Esophagus muscularis mucosa (tissue), 4 donors: ENCODE measurements at places on chromosomes 11 and 22.
A peak's percentile ranks its signal among the peaks of the same experiment; 100 is the strongest.

DNA sequence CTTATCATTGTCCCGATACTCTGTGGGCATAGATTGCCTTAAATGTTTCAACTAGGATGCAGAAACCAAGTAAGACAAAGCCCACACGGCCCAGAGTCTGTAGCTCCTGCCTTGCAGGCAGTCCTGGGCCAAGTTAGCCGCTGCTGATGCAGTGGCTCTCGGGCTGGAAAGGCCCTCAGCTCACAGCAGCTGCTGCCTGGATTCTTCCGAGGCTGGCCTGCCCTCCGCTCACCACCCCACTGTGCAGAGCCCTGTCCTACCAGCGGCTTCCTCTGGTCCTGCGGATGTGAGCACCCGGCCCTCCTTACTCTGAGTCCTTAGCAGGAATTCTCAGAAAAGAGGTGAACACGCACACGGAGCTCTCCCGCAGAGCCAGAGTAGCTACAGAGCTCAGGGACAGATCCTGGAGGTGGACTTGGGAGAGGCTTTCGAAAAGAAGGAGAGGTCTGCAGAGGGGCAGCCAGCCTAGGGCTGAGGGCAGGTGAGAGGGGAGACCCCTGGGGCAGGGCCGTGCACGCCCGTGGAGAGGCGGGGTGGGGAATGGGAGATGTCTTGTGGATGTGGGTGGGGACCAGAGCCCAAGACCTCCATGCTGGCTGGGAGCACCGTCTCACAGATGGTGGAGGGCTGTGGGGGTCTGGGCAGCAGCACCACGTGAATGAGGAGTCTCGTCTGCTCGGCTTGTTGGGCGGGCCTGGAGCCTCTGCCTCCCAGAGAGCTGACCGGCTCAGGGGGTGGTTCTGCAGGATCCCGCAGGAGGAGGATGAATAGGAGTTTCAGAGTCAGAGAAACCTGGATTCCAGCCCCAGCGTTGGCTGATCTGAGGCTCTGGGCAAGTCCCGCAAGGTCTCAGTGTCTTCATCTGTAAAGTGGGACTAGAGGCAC, 117.4 kb upstream of the B3GAT1 start:
- H3K4me3 ChIP-seq, result no peak overlapping the region
- DNase-seq, result no peak

GRCh38 chr22:30695871-30696655, 1.4 kb downstream of the OSBP2 start:
- no peaks in the 10 kb centered on the region for H3K27me3 ChIP-seq
- peaks cover 14% of the 10 kb centered on the region for H3K4me1 ChIP-seq
- no peak for DNase-seq
- no peaks in the 10 kb centered on the region for H3K36me3 ChIP-seq
- no peak overlapping the region for H3K27ac ChIP-seq

GRCh38 chr11:11207428-11207827, 145.6 kb downstream of the CSNK2A3 start:
- no peak overlapping the region for H3K4me3 ChIP-seq
- no peak overlapping the region for H3K27ac ChIP-seq
- no peaks in the 10 kb centered on the region for H3K36me3 ChIP-seq
- peaks cover 16% of the 10 kb centered on the region for H3K4me1 ChIP-seq
- H3K27me3 ChIP-seq, result no peaks in the 10 kb centered on the region

DNA sequence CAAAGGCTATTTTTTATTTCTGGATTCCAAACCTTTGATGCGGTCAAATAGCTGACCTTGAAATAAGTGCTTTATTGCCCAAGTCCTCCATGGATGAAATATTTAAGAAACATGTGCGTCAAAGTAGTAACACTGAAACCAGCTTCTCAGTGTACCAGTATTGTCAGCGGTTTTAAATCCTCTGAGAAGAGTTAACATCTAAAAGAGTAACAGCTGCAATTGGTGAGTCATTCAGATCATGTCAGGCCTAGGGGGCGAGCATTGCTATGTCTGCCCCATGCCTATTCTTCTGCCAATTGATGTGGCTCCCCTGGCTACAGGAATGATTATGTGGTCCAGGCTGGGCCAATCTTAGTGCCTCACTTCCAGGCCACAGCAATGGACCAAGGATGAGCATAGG, 263.3 kb upstream of the SORL1-AS1 start:
- peaks cover 26% of the 10 kb centered on the region for H3K4me1 ChIP-seq
- H3K27me3 ChIP-seq, result no peaks in the 10 kb centered on the region
- no peaks in the 10 kb centered on the region for H3K36me3 ChIP-seq
- H3K4me3 ChIP-seq, result no peak overlapping the region

- no peak for DNase-seq
- H3K36me3 ChIP-seq, result no peaks in the 10 kb centered on the region
- H3K4me3 ChIP-seq, result no peak within 1 kb of the TSS
- H3K4me1 ChIP-seq, result no peaks in the 10 kb centered on the region
Measured at GRCh38 chr22:23579870-23580575, at the start of gene IGLL1. IGLL1 (minus strand) TSS chr22:23580290; CDS start chr22:23580190, 100 bp downstream.

- no peaks in the 10 kb centered on the region for H3K4me1 ChIP-seq
- H3K27ac ChIP-seq, result no peak overlapping the region
- H3K4me3 ChIP-seq, result no peak overlapping the region
- H3K36me3 ChIP-seq, result no peaks in the 10 kb centered on the region
Measured at GRCh38 chr11:133545199-133545803, 13.0 kb upstream of the OPCML start.

GRCh38 chr22:35170716-35171697, 86.3 kb upstream of the HMGXB4 start:
- H3K27me3 ChIP-seq, result no peaks in the 10 kb centered on the region
- no peak overlapping the region for H3K27ac ChIP-seq
- no peaks in the 10 kb centered on the region for H3K36me3 ChIP-seq
- no peak overlapping the region for H3K4me3 ChIP-seq
- peak; percentile 89 for DNase-seq
- H3K4me1 ChIP-seq, result no peaks in the 10 kb centered on the region

DNA sequence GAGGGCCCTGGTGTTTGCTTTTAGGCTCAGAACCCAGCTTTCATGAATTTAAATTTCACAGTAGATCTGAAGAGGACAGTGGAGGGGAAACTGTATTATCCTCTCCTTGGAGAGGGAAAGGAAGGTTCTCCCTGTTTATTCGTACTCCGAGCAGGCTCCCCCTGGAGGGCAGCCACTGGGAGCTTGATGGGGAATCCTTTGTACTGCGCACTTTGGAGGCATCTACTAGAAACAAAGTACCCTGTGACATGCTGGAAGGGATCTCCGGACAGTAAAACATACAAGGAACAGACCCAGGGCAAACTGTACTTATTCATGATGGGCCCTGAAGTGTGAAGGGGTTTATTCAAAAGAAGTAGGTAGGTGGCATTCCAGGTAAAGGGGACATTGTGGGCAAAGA, 27.2 kb downstream of the NAV2 start:
- DNase-seq, result no peak
- peak overlapping the region; percentile 34 for H3K27ac ChIP-seq
- H3K4me3 ChIP-seq, result no peak overlapping the region
- H3K4me1 ChIP-seq, result peaks cover 33% of the 10 kb centered on the region
- H3K27me3 ChIP-seq, result no peaks in the 10 kb centered on the region
- no peaks in the 10 kb centered on the region for H3K36me3 ChIP-seq
